ENCODE measurements at places on chromosomes 2 and 18.
A peak's percentile ranks its signal among the peaks of the same experiment; 100 is the strongest.

DNA sequence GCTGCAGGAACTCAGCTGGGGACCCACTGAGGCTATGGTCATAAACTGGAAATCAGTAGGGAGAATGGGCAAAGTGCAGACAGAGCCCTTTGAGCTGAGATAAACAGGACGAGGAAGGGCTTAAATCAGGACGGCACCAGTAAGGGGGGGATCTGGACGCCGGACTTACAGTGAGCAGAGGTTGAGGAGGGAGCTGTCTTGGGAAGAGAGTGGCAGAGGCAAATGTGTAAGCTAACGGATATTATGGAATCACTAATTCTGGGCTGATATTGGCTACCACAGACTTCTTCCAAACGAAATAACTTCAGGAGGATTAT is 539 bp downstream of the CYP27A1 start:
- no peak for DNase-seq

- peak; percentile 7 for DNase-seq
Observed at GRCh38 chr18:811182-811891, 705 bp downstream of the YES1 start.

GRCh38 chr18:13735681-13736080 is 9.2 kb downstream of the RNMT start:
- no peak for DNase-seq

DNA sequence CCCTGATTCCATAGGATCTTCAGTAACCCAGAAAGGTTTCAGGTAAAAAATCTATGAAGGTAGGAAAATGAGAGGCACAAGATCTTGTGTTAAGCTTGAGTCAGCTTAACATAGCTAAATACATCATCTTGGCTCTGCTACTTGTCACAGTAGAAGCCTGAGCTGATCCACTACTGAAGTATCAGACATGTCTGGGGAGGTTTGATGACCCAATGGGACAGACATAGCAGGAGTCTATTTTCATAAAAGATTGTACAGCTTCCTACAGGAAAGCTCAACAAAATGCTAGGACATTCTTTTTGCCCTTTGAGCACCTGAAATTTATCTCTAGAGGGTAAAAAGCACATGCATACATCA is 84.3 kb upstream of the FSHR start:
- no peak for DNase-seq

- DNase-seq, result no peak
Observed at GRCh38 chr2:201298462-201299052, 38.2 kb downstream of the CASP8 start.

DNA sequence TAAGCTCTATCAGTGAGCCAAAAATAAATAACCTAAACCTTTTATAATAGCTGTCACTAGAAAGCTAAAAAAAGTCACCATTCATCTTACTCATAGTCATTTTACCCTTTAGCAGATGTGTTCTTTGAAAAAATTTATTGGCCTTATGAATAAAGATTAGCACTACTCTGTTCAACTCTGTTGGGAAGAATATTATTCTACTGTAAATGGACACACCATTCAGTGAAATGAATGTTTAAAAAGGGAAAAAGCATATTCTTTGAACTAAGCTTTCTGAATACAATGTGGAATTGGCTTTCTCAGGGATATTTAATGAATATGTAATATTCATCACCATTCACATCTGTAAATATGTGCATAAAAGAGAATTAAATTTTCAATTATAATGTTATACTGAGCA is 422.0 kb downstream of the CBLN2 start:
- DNase-seq, result no peak

- no peak for DNase-seq
Observed at GRCh38 chr2:68907920-68908253, 36.7 kb upstream of the BMP10 start.

- DNase-seq, result no peak
Observed at GRCh38 chr2:77831898-77832297, 309.7 kb upstream of the LRRTM4 start.

DNA sequence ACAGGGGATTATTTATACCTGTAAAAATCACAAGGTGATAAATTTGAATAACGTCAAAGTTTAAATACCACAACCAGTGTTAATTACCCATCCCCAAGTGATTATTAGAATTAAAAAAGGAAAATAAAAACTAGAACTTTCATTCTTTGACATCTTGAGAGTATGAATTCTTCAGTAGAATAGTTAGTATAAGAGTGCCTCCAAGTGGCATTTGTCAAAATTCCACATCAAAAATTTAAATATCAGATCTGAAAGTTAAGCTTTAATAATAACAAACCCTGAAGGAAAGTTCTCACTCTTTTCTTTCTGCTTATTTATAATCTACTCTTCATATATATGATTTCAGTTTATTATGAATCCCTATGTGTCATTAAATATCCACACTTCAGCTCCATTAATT is 273.7 kb upstream of the KYNU start:
- no peak for DNase-seq

DNA sequence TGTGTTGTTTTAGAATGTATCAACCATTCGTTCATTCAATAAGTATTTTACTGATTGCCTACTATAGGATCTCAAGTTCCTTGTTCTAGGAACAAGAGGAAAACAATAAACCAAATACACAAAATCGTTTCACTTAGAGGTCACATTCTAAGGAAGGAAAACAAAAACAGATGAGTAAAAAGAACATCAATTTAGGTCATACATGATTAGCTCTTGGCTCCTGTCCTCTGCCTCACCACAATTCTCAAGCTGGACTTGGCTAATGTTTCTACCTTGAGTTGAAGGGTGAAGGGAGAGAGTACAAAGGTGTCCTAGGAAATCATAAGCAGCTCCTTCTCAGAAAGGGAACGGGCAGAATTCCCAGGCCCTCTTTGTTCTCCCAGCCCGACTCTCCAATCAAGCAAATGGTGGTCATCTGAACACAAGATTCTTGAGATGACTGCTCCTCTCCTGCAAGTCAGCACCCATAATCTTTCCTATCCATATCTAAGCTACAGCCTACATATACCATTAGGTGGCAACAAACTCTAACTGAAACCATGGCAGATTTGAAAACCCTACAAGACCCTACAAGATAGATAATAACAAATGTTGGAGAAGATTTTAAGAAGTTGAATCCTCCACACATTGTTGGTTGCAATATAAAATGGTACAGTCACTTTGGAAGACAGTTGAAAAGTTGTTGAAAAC is 76.0 kb downstream of the CBLN2 start:
- peak; percentile 5 for DNase-seq

DNA sequence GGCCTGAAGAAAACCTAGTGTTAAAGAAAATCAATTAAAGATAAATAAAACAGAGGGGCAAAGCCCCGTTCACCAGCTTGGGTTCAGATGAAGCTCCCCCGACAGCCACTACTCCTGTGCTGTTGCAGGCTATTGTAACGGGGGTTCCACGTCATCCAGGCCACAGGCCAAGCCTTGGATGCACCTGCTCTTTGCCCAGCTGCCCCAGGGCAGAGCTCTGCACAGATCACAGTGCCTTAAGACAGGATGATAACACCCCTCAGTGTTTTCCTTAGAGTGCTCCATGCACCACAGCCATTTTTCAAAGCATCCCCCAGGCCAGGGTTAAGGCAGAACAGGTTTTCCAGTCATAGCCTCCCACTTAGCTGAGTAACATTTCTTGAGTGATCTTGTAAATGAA is 32.0 kb downstream of the FASTKD2 start:
- DNase-seq, result no peak

DNA sequence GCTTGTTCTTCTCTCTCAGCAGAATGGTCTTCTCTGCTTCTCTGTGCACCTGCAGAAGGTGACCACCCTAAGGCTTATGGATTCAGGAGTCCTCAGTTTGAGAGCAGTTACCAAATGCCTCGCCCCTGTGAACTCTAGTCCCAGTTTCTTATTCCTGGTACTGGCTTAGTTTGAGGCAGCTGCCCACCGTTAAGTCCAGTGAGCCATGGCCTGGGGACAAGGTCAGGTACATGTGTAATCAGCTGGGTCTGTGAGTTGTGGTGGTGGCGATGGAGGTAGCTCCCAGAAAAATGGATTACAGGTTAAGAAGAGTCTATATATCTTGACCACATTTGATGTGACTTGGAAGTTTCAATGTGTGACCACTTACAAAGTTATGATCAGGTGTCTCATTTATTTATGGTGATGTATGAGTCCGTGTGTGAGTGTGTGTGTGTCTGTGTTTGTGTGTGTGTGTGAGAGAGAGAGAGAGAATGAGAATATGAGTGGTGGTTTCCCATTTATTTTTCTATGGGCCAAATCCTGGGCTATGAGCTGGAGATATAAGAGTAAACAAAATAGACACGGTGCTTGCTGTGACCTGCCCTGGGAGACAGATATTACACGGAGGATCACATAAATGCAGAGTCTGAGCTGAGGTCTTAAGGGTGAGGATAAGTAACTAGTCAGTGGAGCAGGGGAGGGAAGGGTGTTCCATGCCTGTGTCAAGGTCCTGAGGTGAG is 13.0 kb upstream of the IL1RN start:
- no peak for DNase-seq

DNA sequence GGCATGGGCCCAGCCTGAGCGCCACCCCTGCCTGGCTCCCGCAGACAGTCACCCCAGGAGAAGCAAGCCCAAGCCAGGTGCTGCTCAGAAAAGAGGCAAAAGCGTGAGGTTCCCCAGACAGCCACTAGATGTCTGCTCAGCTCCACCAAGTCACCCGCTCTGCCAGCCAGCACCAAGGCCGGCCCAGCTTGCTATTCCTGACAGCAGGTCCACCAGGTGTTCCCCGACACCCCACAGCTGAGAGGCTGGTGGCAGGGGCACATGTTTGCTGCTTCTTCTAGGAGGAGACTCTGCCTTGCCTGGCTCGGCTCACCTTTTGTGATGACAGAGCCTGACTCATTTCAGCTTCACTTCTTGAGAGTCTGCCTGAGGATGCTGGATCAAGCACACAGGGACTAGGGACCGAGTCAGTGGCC is 206.7 kb downstream of the MGAT5 start:
- DNase-seq, result peak; percentile 55

- peak; percentile 53 for DNase-seq
Observed at GRCh38 chr18:68735483-68736343, 20.8 kb upstream of the TMX3 start.

DNA sequence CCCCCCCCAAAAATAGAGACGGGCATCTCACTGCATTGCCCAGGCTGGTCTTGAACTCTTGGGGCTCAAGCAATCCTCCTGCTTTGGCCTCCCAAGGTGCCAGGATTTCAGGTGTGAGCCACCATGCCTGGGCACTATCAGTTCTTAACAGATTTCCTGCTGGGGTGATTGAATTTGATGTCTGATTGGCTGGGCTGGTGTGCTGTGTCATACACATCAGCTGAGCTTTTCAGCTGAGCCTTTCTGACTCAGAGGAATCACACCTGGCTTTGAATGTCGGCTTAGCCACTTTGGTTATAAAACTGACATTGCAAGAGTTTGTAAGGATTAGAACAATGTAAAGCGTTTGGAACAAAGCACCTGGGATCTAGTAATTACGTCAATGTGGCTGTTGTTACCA is 18.9 kb downstream of the NCAPH start:
- DNase-seq, result no peak

- DNase-seq, result no peak
Observed at GRCh38 chr2:118530976-118531375, 316.5 kb downstream of the EN1 start.

DNA sequence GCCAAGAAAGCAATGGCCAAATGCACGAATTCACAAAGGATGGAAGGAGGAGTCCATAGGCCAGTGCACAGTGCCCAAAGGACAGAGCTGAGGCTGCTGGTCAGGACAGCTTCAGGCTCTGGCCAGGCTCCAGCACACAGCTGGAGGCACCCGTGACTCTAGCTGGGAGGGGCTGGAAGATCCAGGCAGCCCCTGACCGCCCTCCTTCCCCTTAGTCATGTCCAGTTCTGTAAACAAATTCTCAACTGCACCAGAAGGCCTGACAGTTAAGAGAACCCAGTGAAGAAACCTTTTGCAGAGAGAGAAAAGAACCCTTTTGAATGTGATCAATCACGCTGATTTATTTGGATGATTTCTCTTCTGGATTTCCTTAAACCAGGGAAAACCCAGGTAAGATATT is 7.7 kb upstream of the YWHAQ start:
- no peak for DNase-seq

DNA sequence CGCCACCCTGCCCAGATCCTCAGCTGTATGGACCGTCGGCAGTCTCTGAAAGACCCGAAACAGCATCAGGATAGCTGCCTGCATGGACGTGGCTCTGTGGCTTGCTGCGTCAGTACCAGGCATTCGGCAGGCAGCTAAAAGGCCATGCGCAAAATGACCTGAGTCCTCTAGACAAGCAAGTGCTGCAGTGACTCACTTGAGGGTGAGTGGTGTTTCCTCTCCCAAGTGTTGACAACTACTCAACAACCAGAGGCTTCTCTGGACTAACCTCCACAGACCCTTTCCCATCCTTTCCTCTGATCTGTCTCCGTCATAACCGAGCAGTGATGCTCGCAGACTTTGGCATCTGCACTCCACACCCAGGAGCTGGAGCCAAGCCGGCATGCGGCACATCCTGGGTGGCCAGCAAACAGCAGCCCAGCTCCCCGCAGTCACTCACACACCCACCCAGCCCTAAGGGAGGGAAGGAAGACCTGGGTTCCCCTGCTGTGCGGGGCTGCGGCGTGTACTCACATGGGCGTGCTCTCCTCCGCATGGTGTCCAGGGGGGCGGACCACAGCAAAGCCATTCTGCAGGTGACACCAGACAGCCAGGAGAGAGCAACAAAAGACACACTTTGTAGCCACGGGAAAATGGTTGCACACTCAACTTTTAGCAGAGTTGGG is 239.3 kb downstream of the TWIST2 start:
- no peak for DNase-seq

GRCh38 chr18:69889009-69889408 is 58.7 kb downstream of the CD226 start:
- no peak for DNase-seq

- no peak for DNase-seq
Observed at GRCh38 chr18:54151376-54151775, 73.1 kb downstream of the MBD2 start.

DNA sequence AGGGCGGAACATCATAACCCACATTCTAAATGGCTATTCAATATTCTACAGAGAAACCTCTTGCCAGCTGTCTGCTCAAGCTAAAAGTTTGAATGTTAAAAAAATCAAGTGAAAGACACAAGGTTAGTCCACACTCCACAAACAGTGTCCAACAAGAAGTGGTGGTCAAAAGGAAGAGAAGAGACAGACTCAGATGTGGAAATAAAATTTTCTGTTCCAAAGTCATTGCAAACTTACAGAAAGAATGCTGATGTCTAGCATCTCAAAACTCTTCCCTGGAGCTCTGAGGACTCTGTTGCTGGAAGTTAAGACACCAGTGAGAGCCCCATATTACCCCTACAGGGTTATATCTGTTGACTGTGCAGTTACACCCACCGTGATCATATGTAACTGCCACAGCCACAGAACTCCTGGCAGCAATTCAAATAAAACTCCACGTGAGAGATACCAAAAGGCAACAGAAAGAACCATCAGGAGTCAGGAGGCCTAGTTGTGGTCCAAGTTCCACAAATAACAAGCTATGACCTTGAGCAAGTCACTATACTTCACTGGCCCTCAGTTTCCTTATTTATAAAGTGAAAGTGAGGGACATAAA is 60.9 kb downstream of the AAK1 start:
- no peak for DNase-seq

DNA sequence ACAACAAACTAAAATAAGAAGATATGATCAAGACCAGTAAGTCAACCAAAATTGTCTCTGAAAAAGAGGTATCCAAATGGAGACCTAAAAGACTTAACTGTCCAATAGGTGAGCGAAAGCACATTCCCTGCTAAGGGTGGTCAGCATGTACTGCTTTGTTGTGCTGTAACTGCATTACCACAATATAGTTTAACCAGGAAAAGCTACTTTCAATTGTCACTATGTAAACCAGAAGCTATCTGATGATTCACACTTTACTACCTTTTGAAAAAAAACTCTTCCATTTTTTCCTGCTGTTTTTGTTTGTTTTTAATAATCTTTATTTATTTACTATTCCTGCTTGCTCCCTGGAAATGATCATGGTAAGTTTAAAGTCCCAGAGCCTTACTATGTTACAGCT is 36.1 kb downstream of the ASXL2 start:
- no peak for DNase-seq
